Activated CD4-positive, alpha-beta memory T cell treated with anti-CD3 and anti-CD28 coated beads, Interleukin-2, amount 10 ng/mL, durations not matched to agents 7 days and 5 days (primary cell): ENCODE measurements at places on chromosomes 6 and 20.

GRCh38 chr6:151911401-151911800 is 103.9 kb downstream of the ESR1 start:
- H3K4me1 ChIP-seq = no peaks in the 10 kb centered on the region
- H3K36me3 ChIP-seq = no peaks in the 10 kb centered on the region
- DNase-seq = no peak
- no peaks in the 10 kb centered on the region for H3K27me3 ChIP-seq
- no peak overlapping the region for H3K27ac ChIP-seq
- no peak overlapping the region for H3K4me3 ChIP-seq

DNA sequence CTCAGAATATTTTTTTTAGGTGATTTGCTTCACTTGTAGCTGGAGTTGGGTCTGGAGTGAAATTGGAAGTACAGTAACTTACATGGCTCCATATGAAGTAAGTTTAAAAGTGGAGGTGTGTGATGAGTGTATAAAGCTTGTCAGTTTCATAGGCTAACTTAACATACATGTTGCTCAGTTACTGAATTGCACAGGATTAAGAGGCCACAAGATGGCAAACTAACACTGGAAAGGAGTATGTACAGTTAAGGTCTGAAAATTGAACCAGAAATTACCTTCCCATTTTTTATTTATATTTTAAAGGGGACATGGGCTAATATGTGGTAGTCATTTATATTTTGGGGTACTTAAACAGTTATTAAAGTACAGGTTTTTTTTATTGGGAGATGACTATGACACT is 45.3 kb upstream of the SMIM8 start:
- H3K36me3 ChIP-seq = no peaks in the 10 kb centered on the region
- H3K27ac ChIP-seq = no peak overlapping the region
- H3K4me1 ChIP-seq = peaks cover 5% of the 10 kb centered on the region
- H3K4me3 ChIP-seq = no peak overlapping the region

DNA sequence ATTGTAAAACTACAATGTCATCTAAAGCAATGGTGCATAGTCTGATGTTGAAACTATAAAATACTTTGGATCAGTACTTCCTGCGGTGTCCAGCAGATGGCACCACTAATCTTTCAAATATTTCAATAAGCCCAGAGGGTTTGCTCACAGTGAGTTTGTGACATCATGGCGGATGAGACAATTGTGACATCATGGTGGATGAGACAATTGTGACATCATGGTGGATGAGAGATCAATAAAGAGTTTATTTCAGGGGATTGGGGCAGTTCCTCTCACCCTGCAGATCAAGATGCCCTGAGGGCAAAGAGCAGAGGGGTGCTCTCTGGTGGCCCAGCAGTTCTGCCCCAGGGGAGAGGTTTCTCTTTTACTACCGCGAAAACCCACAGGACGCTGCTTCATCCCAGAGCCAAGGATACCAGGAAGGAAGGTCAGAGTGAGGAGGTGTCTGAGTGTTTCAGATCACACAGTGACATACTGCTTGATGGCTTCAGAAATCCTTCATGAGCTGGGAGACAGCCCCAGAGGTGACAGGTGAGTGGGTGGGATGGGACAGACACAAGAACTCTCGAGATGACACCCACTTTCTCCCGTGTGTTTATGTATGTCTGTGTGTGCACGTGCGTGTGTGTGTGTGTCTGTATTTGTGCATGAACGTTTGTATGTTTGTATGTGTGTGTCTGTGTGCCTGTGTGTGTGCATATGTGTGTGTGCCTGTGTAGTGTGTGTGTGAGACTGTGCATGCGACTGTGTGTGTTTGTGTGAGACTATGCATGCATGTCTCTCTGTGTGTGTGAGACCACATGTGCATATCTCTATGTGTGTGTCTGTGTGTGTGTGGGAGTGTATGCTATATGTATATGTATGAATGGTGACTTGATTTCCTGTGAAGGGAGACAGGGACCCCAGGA is 7.3 kb upstream of the ULBP2 start:
- no peaks in the 10 kb centered on the region for H3K36me3 ChIP-seq
- peaks cover 92% of the 10 kb centered on the region for H3K27me3 ChIP-seq
- no peak overlapping the region for H3K4me3 ChIP-seq
- H3K27ac ChIP-seq = no peak overlapping the region

GRCh38 chr6:107118976-107119375 is 3.7 kb upstream of the BEND3 start:
- H3K36me3 ChIP-seq = no peaks in the 10 kb centered on the region
- no peak for DNase-seq
- peaks cover 17% of the 10 kb centered on the region for H3K27me3 ChIP-seq
- no peak overlapping the region for H3K27ac ChIP-seq
- H3K4me1 ChIP-seq = peaks cover 11% of the 10 kb centered on the region
- H3K4me3 ChIP-seq = no peak overlapping the region

DNA sequence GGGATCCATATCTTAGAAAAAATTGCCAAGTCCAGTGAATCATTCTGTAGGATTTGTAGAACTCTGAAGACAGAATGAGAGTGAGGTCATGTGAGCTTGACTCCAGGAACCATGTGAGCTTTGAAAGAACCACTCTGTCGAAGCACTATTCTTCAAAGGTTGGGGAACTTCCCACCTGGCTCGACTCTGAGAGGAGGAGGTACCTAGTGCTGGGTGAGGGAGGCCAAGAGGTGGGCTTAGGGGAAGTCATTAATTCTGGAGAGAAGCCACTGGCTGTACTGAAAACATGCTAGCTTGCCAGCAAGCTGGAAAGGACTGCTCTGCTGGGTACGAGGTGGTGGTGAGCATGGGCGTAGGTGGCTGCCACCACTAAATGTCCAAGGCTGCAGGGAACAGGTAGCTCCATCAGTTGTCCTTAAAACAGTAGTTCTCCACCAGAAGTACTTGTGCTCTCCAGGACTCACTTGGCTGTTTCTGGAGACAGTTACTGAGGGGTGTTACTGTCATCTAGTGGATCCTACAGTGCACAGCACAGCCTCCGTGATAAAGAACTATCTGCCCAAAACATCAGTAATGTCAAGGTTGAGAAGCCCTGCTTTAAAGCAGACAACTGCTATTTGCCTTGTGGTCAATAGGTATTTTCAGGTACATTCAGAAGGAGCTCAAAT is 34.7 kb upstream of the SYNJ2 start:
- no peak for DNase-seq
- peaks cover 41% of the 10 kb centered on the region for H3K36me3 ChIP-seq
- peaks cover 23% of the 10 kb centered on the region for H3K27me3 ChIP-seq
- peaks cover 4% of the 10 kb centered on the region for H3K4me1 ChIP-seq

DNA sequence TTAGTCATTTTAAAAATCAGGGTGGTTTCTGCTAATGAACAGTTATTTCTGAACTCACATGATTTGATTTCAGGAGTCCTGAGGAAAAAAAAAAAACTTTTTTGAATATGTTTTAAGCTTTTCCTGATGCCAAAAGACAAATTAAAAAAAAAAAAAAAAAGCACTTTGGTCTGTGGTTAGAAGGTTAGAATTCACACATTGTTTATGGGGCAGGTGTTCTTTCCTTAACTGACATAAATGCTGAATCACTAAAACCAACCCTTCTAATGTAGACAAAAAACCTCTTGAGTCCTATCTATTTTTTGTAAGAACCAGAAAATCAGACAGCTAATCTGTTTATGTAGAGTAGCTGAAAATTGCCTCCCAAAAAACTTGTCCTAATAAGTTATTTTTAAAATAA is 20.4 kb downstream of the THEMIS start:
- H3K36me3 ChIP-seq = peaks cover 56% of the 10 kb centered on the region
- peaks cover 71% of the 10 kb centered on the region for H3K4me1 ChIP-seq
- peak overlapping the region; percentile 69 for H3K27ac ChIP-seq
- H3K4me3 ChIP-seq = no peak overlapping the region
- no peaks in the 10 kb centered on the region for H3K27me3 ChIP-seq
- no peak for DNase-seq

DNA sequence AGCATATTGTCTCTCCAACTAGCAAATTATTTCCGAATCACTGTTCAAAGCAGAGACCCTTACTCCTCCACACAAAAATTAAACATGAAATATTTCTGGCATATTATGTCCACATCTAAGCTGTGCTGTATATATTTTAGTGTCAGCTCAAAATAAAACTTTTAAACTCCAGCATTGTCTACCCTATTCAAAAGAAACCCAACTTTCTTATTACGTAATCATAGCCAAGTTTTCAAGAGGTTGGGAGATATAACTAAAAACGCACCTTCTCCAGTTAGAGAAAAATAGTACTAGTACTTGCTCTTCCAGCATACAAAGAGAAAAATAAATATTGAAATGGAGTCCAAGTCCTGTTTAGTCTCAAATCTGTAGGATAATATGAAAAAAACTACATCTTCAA is 24.1 kb upstream of the TFAP2D start:
- H3K36me3 ChIP-seq = no peaks in the 10 kb centered on the region
- H3K4me3 ChIP-seq = no peak overlapping the region
- no peaks in the 10 kb centered on the region for H3K27me3 ChIP-seq
- no peaks in the 10 kb centered on the region for H3K4me1 ChIP-seq
- no peak for DNase-seq
- no peak overlapping the region for H3K27ac ChIP-seq

DNA sequence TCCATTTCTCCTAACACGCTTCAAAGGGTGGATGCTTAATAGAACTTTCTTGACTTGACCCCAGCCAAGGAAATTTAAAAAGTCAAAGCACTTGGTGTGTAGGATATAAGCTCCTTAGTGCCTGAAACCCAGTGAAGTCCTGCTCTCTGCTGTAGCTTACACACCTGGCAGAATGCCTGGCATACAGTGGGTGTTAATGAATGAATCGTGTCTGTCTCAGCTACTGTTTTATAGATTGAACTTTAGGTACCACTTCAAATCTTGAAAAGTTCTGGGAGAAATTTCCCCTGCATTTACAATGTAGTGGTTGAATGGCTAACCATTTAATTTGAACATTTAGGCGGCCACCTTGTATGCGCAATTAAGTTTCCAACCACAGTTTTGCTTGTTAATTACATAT is 70.5 kb upstream of the ZNF217 start:
- no peak overlapping the region for H3K4me3 ChIP-seq
- no peak for DNase-seq
- H3K27ac ChIP-seq = no peak overlapping the region
- peaks cover 25% of the 10 kb centered on the region for H3K4me1 ChIP-seq

DNA sequence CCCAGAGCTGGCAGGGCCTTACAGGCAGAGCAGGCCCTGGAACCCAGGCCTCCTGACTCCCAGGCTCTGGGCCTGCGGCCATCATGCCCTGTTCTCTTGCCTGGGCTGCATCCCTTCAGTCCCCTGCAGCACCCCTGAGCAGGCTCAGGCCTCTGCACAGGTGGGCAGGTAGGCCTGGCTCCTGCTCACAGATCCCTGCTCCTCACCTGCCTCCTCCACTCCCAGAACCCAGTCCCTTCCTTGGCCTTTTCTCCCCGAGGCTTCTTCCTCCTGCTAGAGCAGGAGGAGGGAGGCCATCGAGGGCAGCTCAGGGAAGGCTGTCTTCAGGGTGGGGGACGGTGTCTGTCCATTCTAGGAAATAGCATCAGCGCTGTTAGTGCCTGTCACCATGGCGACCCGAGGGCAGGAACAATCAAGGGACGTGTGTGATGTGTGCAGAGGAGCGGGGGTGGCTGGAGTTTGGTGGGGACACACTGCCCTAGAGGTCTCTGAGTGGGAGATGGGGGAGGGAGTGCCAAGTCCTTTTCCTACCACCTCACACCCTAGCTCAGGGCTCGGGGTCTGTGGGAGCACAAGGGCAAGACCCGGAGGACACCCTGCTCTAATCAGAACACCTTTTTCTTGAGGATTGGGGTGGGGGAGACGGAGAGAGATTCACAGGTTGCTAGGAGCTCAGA is 26.6 kb downstream of the GLP1R start:
- H3K4me1 ChIP-seq = no peaks in the 10 kb centered on the region
- no peak overlapping the region for H3K27ac ChIP-seq
- H3K36me3 ChIP-seq = no peaks in the 10 kb centered on the region
- DNase-seq = peak; percentile 11

- DNase-seq = no peak
- H3K27me3 ChIP-seq = peaks cover 38% of the 10 kb centered on the region
- no peak overlapping the region for H3K4me3 ChIP-seq
- H3K36me3 ChIP-seq = no peaks in the 10 kb centered on the region
These were observed 23.6 kb downstream of the LINC00237 start for GRCh38 chr20:21082584-21082983.

DNA sequence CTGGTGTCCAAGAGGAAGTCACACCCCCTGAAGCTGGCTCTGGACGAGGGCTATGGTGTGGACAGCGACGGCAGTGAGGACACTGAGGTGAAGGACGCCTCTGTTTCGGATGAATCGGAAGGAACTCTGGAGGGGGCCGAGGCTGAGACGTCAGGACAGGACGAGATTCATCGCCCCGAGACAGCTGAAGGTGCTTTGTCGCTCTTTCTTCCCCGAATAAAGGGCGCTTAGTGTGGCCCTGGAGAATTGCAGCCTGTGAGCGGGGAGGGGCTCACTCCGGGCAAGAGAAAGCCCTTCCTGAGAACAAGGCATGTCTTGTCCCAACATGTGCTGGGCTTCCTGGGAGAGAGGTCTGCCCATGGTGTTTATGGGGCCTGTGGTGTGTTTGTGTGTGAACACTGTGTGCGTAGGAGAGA is 41.4 kb downstream of the MYT1 start:
- no peak for DNase-seq
- H3K4me1 ChIP-seq = no peaks in the 10 kb centered on the region

GRCh38 chr20:46789339-46790028 is 80.0 kb downstream of the SLC2A10 start:
- H3K36me3 ChIP-seq = no peaks in the 10 kb centered on the region
- H3K4me3 ChIP-seq = no peak overlapping the region

DNA sequence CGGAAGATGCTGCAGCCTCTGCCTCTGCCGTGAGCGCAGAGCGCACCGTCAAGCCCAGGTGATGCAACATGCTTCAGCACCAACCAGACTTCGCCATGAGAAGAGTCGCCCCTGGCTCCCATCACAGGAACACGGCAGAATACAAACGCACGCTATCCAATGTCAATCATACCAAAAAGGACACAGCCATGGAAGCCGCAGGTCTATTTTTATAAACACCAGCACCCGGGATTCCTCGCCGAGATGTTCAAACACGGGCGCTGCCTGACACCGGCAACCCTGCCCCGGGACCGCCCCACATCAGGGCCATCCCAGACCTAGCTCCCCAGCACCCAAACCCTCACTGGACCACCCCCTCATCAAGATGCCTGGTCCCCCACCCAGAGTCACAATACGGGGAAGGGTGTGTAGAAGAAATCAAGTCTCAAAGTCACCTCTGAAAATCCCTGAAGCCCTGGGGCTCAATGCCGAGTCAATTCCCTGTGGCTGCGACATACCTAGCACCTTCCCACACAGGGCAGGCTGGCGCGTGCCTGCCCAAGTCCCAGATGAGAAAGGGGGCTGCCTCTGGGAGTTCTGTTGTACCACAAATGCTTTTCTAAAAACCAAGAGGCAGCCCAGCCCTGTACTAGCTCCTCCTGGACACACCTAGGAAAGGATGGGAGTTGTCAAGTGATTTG is 17.9 kb downstream of the TAF4 start:
- H3K4me1 ChIP-seq = peaks cover 5% of the 10 kb centered on the region
- no peak overlapping the region for H3K4me3 ChIP-seq
- DNase-seq = no peak
- H3K36me3 ChIP-seq = no peaks in the 10 kb centered on the region
- H3K27ac ChIP-seq = no peak overlapping the region
- H3K27me3 ChIP-seq = no peaks in the 10 kb centered on the region

- H3K27me3 ChIP-seq = no peaks in the 10 kb centered on the region
- DNase-seq = no peak
- peaks cover 1% of the 10 kb centered on the region for H3K4me1 ChIP-seq
- no peak overlapping the region for H3K27ac ChIP-seq
- H3K36me3 ChIP-seq = no peaks in the 10 kb centered on the region
These were observed 310.6 kb upstream of the CITED2 start for GRCh38 chr6:139685009-139685408.

GRCh38 chr20:10170261-10170660 is 48.4 kb upstream of the SNAP25 start:
- peaks cover 23% of the 10 kb centered on the region for H3K27me3 ChIP-seq
- no peak overlapping the region for H3K4me3 ChIP-seq
- DNase-seq = no peak
- H3K36me3 ChIP-seq = no peaks in the 10 kb centered on the region
- no peak overlapping the region for H3K27ac ChIP-seq
- H3K4me1 ChIP-seq = peaks cover 5% of the 10 kb centered on the region
